Activated gamma-delta T cell treated with Interleukin-2 at 50 U/mL for 16 hours (primary cell): ENCODE measurements at places on chromosomes 7 and 10.
A peak's percentile ranks its signal among the peaks of the same experiment; 100 is the strongest.

- DNase-seq, result no peak
Measured at GRCh38 chr10:32095116-32095733, 39.0 kb upstream of the KIF5B start.

DNA sequence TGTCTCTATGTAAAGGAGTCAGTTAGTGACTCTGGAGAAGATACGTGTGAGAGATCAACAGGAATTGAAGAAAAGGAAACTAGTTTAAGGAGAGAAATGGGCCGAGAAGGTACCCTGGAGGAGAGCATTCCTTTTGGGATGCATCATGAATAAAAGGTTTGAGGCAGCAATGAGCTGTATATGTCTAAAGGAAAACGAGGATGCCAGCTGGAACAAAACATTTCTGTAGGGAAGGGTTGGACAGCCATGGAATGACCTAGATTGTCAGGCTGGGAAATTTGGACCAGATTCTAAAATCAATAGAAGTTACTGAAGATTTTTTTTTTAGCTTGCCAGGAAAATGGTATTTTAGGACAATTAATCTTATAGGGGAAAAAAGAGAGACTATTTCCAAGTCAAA, 17.2 kb upstream of the MPP7 start:
- DNase-seq, result no peak

- no peak for DNase-seq
Measured at GRCh38 chr7:96827701-96828100, 118.1 kb upstream of the SEM1 start.

DNA sequence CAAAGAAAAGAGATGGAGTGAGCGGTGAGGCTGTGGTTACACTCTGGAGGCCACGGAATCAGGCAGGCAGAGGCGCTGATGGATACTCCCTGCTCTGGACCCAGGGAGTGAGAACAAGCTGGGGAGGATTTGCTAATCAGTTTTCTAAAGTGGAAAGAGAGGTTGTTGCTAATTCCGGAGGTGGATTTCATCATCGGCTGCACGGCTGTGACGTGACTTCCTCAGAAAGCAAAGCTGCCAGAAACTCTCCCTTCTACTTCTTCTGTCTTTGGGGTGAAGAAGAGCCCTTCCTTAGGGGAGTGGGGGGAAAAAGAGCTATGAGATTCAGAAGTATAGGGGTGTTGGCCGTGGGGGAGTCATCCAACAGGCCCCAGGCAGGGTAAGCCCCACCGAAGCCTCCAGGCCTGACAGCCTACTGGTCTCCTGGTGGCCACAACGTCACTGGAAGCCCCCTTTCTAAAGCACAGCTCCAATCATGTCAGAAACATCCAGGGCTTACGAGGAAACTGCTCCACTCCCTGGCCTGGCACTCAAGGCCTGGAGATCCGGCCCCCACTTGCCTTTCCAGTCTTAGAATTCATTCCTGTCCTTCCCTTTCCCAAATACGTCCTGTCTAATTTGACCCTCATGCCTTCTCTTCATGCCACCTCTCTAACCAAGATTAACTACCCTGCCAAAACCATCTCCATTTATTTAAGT, 114.5 kb downstream of the HIP1 start:
- DNase-seq, result no peak

DNA sequence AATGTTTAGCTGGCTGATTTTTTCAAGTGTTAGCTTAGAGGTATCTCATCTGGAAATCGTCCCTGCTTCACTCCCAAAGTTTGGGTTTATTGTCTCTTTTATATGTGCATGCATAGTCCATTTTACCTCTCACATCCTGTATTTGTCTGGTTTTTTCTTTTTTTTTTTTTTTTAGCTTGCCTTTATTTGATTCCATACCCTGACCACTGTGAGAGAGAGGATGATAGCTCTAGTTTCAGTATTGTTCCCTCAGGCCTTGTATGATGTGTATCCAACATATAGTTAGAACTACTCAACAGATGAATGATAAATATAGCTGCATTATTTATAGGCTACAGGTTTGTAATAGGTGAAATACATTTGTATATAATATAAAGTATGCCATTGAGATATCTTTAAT, 29.9 kb downstream of the PCGF5 start:
- no peak for DNase-seq

GRCh38 chr10:77836299-77836820, 90.2 kb downstream of the DLG5 start:
- peak; percentile 68 for DNase-seq

DNA sequence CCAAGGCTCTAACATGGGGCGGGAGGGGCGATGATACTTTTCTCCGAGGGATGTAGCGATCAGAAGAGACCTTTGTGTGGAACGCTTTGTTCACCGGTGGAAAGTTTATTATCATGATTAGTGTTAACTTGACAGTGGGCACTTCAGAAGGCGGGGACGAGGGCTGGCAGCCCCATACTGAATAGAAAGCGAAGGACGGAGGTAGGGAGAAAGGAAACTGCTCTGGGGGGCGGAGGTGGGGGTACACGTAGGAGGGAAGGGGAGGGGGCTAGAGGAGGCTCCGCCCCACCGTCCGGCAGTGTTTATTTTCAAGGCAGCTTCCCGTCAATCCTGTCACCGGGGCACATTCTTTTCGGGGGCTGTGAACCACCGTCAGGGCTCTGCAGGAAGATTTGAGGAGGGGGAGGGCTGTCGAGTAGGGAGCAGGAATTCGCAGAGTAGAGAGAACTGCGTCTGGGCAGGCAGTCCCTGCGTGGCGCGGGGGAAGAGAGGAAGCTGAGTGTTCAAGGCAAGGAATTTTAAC, 9.4 kb upstream of the NKX2-3 start:
- no peak for DNase-seq

- no peak for DNase-seq
Measured at GRCh38 chr10:103789771-103790201, 65.6 kb downstream of the SH3PXD2A start.

DNA sequence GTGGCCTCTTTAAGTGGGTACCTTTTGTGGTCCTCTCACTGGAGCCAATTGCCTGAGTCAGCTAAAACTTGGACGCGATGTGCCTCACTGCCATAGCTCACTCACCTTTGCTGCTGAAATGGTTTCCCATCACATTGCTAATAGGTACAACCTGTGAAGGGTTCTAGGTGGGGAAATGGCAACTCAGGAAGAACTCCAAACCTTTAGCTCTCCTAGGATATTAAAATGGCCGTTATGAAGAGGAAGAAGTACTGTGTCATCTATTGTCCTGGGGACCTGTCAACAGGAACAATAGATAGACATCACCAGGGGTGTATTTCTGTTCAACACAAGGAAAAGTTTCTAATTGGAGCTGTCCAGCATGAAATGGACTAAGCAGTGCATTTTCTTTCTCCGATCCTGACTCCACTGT, 1.2 kb upstream of the ZNF655 start:
- DNase-seq, result no peak

- no peak for DNase-seq
Measured at GRCh38 chr7:2040893-2041270, 191.9 kb downstream of the MAD1L1 start.

- DNase-seq, result no peak
Measured at GRCh38 chr10:98366062-98366530, 48.9 kb downstream of the PYROXD2 start.

GRCh38 chr10:64038107-64038506, 516.9 kb downstream of the REEP3 start:
- no peak for DNase-seq

DNA sequence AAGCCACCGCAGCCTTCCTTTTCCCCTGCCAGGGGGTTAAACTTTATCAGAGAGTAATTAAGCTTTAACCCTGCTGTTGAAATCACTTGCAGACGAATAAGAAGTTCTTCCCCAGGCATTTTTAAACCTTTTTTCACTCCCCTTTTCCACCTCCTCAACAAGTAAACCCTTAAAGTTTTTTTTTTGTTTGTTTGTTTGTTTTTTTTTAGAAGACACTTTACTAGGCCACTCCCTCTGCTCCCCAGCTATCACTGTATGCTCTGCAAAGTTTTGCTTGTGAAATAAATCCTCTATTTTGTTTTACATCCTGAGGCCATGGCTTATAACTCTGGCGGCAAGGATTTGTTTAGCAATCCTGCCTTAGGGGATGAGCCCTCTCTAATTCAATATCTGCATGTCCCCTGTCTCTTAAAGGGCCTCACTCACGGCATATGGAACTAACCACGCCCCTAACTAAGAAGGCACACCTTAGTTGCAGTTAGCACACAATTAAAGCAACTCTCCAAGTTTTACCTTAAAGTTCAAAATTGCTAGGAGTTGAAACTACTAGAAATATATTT, 1354.7 kb upstream of the LRRTM3 start:
- DNase-seq, result no peak

GRCh38 chr7:108503112-108504026, 22.6 kb downstream of the PNPLA8 start:
- DNase-seq, result no peak

GRCh38 chr7:88771417-88771816, 11.9 kb downstream of the ZNF804B start:
- no peak for DNase-seq

- DNase-seq, result no peak
Measured at GRCh38 chr7:64639267-64640001, 26.5 kb upstream of the ZNF107 start.

- DNase-seq, result no peak
Measured at GRCh38 chr10:108060246-108060645, 895.7 kb upstream of the SORCS1 start.

- DNase-seq, result no peak
Measured at GRCh38 chr10:45653454-45653853, 19.1 kb downstream of the ZFAND4 start.

GRCh38 chr7:95586951-95587301, 9.4 kb downstream of the PDK4 start:
- DNase-seq, result no peak

GRCh38 chr10:55793024-55793423, 568.0 kb downstream of the ZWINT start:
- no peak for DNase-seq

GRCh38 chr10:120506674-120507073, 49.6 kb downstream of the PLPP4 start:
- no peak for DNase-seq

GRCh38 chr7:69411018-69411417, 187.3 kb upstream of the AUTS2 start:
- DNase-seq, result no peak

GRCh38 chr10:77282163-77282562, 355.4 kb downstream of the KCNMA1 start:
- DNase-seq, result no peak

GRCh38 chr10:46052057-46052790, 6.2 kb upstream of the MSMB start:
- DNase-seq, result no peak

GRCh38 chr10:74290708-74291107, 139.7 kb downstream of the ADK start:
- no peak for DNase-seq

- no peak for DNase-seq
Measured at GRCh38 chr7:148116195-148116594, 474.4 kb upstream of the C7orf33 start.

DNA sequence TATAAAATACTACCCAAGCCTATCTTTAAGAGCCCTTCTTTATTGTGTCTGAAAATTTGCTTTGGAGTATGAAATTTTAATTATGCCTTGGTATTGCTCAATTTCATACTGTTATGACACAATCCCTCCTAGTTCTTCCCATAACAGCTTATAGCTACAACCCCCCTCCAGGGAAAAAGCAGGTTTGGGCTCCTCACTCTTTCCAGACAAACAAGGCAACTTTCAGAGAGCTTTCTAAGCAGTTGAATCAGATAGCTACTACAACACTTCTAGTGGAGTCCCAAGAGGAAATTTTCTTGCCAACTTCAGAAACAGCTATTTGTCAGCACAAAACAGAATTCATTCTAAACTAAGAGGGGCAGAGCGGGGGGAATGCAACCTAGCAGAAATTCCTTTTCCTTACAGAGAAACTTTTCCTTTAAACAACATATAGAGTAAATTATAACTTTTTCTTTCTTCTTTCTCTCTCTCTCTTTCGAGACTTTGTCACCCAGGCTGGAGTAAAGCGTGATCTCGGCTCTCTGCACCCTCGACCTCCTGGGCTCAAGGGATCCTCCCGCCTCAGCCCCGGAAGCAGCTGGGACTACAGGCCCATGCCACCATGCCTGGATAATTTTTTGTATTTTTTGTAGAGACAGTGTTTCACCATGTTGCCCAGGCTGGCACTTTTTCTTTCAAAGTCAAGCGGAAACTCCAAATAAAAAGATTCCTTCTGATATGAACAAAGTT, 26.0 kb upstream of the JMJD1C start:
- no peak for DNase-seq

DNA sequence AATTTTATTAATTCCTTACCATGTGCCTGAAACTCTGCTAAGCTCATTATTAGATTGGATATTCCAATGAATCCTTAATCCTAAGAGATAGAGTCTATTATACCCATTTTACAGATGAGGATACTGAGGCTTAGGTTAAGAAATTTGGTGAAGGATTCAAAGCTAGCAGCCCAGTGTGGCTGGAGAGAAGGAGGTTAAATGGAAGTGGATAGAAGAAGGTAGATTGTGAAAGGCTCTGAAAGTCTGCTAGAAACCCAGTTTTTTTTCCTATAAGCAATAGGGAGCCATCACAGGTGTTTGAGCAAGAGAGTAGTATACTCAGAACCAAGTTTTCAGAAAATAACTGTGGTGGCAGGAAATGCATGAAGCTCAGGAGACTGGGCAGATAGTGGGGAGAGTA, 265.8 kb upstream of the NEBL start:
- no peak for DNase-seq

DNA sequence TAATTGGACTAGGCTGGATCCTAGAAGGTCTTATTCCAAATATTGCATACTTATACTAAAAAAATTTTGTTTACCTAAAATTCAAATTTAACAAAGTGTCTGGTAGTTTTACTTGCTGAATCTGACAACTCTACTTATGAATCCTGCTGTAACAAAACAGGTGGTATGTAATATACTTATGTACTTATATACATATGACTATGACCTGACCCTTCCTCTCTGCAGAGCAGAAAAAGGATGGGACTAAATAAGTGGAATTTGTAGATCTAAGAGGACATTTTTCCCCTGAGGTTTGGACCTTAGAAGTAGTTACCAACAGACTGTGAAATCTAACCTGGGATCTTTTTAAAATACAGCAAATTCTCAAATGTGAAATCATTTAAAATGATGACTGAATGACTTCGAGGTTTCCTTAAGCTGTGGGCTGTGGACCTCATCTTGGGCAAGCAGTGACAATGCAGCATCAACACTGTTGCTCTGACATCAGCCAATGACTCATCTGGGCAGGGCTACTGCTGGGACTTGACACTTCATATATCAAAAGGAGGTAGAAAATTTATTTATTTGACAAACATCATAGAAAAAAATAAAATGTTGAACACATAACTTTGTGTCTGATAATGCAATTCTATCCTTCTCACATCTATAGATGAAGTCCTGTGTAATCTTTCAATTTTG, 73.6 kb downstream of the RELN start:
- no peak for DNase-seq

GRCh38 chr10:115300080-115300479, 206.9 kb downstream of the ATRNL1 start:
- no peak for DNase-seq

DNA sequence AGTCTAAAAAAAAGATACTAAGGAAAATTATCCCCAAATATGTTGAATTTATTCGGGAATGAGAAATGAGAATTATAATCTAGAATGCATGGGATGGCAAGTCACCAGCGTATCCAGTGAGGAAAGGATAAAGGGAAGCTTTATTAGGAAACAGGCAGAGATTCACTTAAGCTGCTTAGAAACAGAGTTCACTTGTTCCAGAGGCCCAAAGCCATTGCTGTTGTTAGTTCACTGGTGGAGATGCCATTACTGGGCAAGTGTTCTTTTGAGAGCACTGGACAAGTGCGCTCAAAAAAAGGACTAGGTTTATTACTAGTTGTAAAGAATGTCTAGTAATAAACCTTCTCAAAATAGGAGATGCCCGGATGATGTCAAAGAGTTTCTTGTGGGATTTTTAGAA, 51.2 kb downstream of the MICU1 start:
- no peak for DNase-seq

GRCh38 chr7:66832531-66833351, 88.3 kb upstream of the TMEM248 start:
- no peak for DNase-seq
